ENCODE measurements at places on chromosomes 12 and 14.

DNA sequence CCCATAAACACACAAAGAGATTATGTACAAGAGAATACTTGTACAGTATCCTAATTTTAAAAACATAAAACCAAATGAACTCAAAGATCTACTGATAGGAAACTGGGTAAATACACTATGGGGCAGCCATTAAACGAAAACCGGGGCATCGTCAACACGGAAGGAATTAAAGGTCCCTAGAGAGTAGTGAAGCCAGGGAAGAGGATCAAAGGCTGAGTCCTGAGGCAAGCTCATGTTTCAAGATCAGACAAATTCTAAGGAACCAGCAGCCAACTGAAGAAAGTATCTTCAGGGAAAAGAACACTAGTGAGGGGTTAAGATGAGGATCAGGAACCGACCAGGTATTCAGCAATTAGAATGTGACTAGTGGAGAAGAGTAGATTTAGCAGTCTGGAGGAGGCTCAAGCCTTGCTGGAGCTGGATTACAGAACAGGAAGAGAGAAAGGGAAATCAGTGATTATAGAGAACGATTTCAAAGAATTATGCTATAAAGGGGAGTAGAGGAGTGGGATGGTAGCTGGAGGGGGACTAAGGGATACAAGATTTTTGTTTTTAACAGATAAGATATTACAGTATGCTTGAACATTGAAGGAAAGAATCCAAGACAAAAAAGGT lies 23.7 kb downstream of the SEL1L start:
- no peak for DNase-seq

- DNase-seq: no peak
Observed at GRCh38 chr14:59020382-59020781, 168.1 kb upstream of the DAAM1 start.

DNA sequence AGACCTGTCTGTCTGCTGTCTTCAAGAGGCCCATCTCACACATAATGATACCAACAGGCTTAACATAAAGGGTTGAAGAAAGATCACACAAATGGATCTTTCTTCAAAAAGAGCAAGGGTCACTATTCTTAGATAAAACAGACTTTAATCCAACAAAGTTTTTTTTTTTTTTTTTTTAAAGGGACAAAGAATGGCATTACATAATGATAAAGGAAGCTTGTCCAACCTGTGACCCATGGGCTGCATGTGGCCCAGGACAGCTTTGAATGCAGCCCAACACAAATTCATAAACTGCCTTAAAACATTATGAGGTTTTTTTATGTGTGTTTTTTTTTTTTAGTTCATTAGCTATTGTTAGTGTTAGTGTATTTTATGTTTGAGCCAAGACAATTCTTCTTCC lies 6.8 kb upstream of the FAM186B start:
- no peak for DNase-seq

DNA sequence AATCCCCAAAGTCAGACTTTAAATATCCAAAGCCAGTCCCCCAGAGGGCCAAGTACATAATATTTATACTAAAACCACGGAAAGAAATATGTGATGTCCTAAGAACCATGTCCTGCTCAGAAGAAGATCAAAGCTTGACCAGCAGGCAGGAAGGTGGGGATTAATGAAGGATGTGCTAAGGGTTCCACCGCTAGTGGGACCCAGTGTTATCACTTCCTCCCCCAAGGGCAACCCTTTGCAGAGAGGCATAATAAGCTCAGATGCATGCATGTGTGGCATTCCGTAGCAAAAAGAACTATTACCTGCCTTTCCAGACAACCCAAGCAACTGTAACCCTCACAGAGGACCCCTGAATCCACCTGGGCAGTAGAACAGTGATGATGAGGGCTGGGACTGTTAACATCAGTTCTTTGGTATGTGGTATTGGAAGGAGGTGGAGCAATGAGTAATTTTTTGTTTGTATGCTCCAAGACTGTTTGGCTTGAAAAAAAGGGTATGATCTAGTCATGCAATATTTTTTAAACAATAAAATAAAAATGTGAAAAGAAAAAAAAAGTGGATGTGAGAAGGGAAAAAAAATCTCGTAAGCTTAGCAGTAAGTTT lies 71.7 kb upstream of the ETV6 start:
- no peak for DNase-seq

GRCh38 chr12:22543246-22544037 lies 900 bp downstream of the C2CD5 start:
- DNase-seq: peak; percentile 12

DNA sequence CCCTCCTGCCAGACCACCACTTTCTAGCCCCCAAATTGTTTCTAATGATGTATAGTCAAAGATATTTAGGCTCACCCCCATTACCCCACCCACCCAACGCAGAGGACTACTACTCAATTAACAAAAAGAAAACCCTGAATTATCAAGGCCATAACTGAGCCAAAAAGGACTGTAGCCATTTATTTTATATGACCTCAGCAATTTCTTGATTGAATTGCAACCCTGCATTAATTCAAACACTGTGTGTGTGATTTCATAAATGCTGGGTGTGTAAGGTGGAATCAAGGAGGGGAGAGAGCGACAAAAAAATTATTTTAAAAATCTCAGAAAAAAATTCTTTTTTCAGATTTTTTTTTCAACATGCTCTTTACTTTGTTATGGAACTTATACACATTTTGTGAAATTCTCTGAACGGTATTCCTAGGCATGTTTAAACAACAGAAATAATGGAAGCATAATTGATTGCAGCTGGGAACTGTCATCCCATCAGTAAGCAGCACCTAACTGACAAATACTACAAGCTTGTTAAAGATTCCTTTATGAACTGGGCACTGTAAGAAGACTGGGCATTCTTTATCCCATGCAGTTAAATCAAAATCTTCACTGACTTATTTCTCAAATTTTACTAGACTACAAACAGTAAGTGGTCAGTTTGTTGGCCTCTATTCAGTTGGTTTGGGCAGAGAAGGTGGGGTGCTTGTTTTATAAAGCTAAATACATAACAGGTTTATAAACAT lies 179.1 kb downstream of the SOX5 start:
- no peak for DNase-seq

GRCh38 chr12:95949477-95950206 lies 6.5 kb downstream of the AMDHD1 start:
- no peak for DNase-seq

GRCh38 chr12:8077207-8077606 lies 4.9 kb upstream of the NECAP1 start:
- DNase-seq: no peak

- no peak for DNase-seq
Observed at GRCh38 chr14:64849940-64850339, 29.8 kb downstream of the SPTB start.

GRCh38 chr12:79956896-79957295 lies 22.0 kb upstream of the PPP1R12A start:
- no peak for DNase-seq

- DNase-seq: no peak
Observed at GRCh38 chr14:68628605-68629310, 164.1 kb downstream of the ZFP36L1 start.

DNA sequence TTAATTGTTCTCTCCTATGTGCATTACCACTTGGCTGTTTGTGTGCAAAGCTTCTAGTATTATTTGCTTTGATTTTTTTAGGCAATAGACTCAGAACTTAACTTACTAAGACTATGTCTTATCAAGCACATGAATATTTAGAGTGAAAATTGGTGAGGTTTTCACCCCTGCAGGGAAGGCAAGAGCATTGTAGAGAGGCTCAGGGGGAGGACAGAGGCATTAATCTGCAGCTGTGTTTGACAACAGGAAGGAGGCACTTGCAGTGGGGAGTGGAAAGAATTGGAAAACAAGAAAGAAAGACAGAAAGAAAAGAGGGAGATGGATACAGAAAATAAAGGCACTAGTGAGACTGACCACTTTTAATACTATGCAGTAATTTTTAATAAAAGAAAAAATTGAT lies 431.6 kb downstream of the PDZRN4 start:
- DNase-seq: no peak

- DNase-seq: no peak
Observed at GRCh38 chr14:68953196-68953555, 25.9 kb downstream of the ACTN1 start.

GRCh38 chr12:12891080-12891880 lies at the start of gene GPRC5A:
Gene GPRC5A (plus strand): TSS chr12:12891562. CDS start chr12:12908250, 16,688 bp downstream.
- no peak for DNase-seq

DNA sequence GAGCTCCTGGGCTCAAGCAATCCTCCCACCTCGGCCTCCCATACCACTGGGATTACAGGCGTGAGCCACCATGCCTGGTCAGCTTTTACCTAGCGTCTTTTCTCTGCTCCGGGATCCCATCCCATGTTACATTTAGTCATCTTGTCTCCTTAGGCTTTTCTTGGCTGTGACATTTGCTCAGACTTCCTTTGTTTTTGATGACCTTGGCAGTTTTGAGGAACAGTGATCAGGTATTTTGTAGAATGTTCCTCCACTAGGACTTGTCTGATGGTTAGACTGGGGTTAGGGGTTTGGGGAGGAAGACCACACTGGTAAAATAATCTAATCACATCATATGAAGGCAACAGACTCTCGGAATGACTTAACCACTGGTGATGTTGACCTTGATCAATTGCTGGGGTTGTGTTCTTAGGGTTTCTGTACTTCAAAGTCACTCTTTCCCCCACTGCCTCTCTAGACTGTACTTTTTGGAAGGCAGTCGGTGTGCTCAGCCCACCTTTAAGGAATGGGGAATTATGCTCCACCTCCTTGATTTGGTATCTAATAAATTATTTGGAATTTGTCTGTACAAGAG lies 48.4 kb downstream of the RIN3 start:
- no peak for DNase-seq

GRCh38 chr14:90697577-90698206 lies 118.5 kb downstream of the TTC7B start:
- DNase-seq: peak; percentile 62

GRCh38 chr12:57754411-57755193 lies at the start of gene MARCHF9:
Gene MARCHF9 (plus strand): TSS chr12:57755103. CDS start chr12:57755529, 426 bp downstream.
- peak; percentile 83 for DNase-seq

DNA sequence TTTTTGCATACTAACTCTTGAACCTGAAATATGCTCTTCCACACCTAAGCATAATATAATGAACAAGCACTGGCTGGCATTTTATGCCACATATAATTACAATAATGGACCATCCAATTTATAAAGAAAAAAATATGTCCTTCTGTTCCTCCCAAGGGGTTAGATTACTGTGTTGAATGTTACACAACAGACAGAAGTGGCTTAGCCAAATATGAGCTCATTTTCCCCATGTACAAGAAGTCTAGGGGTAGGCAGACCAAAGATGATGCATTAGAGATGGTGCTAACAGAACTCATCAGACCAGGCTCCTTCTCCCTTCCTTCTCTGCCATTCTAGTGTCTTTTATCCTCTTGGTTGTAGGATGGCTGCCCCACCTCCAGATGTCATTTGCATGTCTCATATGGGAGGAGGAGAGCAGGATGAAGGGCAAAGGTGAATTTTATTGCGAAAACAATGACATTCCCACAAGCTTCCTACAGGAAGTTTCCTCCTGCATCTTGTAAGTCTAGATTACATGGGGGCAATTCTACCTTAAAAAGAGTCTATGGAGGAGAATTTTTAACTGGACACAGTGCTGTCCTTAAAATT lies 43.9 kb upstream of the SLC2A13 start:
- no peak for DNase-seq

DNA sequence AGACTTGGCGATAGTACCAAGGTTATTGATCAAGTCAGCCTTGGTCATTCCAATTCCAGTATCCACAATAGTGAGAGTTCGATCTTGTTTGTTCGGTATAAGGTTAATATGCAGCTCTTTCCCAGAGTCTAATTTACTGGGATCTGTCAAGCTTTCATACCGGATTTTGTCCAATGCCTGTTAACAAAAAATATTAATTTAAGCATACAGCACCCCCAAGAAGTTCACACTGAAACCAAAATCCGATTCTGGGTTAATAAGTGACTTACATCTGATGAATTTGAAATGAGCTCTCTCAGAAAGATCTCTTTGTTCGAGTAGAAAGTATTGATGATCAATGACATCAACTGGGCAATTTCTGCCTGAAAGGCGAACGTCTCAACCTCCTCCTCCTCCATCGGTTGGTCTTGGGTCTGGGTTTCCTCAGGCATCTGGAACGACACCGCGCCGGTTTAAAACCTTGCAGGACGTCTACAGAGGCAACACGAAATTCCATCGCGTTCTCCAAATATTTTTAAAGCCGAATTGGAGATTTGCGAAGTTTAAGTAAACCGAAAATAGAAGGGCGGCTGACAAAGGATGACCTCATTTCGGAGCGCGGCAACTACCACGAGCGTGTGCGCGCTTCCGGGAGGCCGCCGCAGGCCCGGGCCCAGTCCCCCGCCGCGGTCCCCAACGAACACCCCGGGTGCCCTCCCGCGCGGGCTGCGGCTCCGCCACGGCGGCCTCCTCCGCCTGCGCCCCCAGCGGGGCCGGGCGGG lies 716 bp downstream of the HSP90AA1 start:
- peak; percentile 53 for DNase-seq

DNA sequence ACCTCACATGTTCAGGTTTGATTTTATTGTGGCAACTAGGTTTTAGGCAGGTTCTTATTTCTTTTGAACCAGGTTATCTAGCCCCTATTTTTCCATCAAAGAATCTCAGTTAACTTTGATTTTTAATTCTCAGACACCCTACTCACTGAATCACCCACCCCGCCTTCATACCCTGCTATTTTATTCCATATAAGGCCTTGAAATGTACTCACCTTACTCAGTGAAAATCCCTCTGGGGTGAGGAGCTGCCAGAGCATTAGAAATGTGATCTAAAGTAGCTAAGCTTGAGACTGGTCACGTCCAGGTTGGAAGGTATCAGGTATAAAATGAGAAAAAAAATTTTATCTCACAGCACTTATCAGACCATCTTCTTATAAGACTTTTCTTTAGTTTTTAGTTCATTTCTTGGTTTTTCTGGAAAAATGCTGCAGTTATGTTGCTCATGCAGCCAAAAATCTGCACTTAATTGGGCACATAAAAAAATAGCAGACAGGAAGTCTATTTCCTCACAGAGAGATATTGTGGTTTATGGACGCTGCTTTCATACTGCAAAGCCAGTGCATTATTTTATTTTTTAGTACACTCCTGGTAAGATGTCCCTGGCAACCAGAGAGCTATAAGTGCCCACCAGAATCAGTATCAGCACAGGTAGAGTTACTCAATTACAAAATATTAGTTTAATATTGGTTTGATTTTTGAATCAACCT lies 101.5 kb upstream of the CCDC91 start:
- DNase-seq: no peak

DNA sequence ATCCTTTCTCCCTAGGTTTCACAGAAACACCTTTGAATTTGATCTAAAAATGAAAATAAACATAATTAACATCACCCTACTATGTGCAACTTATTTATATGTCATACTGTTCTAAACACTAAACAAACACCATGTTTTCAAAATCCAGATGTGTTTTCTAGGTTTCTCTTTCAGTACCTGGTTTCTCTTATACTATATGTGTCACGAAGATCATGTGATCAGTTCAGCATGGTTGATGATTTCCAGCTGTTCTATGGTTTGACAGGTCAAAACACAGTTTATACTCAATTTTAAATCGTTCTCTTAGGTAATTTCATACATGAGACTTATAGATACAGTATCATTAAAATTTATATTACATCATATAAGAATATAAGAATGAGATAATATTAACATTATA lies 373.1 kb downstream of the SOX5 start:
- DNase-seq: no peak

GRCh38 chr14:76773188-76773885 lies 12.1 kb downstream of the VASH1 start:
- DNase-seq: no peak
